ENCODE measurements at places on chromosomes 3 and 15. TPM values are rescaled to one million over a fixed set of nuclear protein-coding genes. Genes with fewer than 3 reads are reported as not detected.

- H3K4me1 ChIP-seq = no peaks in the 10 kb centered on the region
- DNase-seq = no peak
- no peaks in the 10 kb centered on the region for H3K36me3 ChIP-seq
- no peak overlapping the region for H3K27ac ChIP-seq
Observed at GRCh38 chr15:62296756-62297507, 131.8 kb upstream of the C2CD4B start.

- peak; percentile 46 for DNase-seq
- peaks cover 21% of the 10 kb centered on the region for H3K4me1 ChIP-seq
- H3K36me3 ChIP-seq = no peaks in the 10 kb centered on the region
- H3K27me3 ChIP-seq = no peaks in the 10 kb centered on the region
Observed at GRCh38 chr3:78918361-78919020, 849.3 kb downstream of the ROBO1 start.

ECE2 gene
- total RNA-seq = not detected

GRCh38 chr15:29571792-29572431 lies 250.4 kb downstream of the TJP1 start:
- H3K4me1 ChIP-seq = no peaks in the 10 kb centered on the region
- peak; percentile 3 for DNase-seq
- H3K36me3 ChIP-seq = no peaks in the 10 kb centered on the region
- no peak overlapping the region for H3K4me3 ChIP-seq
- no peak overlapping the region for H3K27ac ChIP-seq
- H3K27me3 ChIP-seq = peaks cover 68% of the 10 kb centered on the region

GRCh38 chr15:39511916-39512260 lies 69.0 kb upstream of the THBS1 start:
- H3K36me3 ChIP-seq = no peaks in the 10 kb centered on the region
- H3K4me1 ChIP-seq = peaks cover 28% of the 10 kb centered on the region
- peak overlapping the region; percentile 84 for H3K27ac ChIP-seq
- peak; percentile 80 for DNase-seq
- peak overlapping the region; percentile 49 for H3K4me3 ChIP-seq
- no peaks in the 10 kb centered on the region for H3K27me3 ChIP-seq

CIP2A gene
- total RNA-seq = 13.9 TPM

SNURF gene
- not detected for total RNA-seq

HTR3E gene
- not detected for total RNA-seq

DNA sequence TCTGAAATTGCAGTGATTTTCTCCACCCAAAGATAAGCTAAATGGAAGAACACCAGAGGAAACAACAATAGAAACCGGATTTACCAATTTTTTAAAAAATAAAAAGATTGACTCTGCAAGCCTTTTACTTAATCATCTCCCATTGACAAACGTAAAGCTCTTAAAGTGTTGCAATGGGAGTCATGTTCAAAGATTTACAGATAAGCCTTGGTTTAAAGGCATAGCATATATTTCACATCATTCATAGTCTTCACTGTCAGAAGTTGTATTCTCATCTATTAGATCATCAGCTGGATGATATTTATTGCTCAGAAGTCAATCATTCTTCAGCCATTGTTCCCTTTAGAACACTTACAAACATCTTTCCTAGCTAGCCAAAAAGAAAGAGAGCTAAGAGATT lies 397.6 kb downstream of the GBE1 start:
- H3K4me3 ChIP-seq = no peak overlapping the region
- no peaks in the 10 kb centered on the region for H3K27me3 ChIP-seq
- H3K4me1 ChIP-seq = no peaks in the 10 kb centered on the region
- no peaks in the 10 kb centered on the region for H3K36me3 ChIP-seq
- H3K27ac ChIP-seq = no peak overlapping the region
- DNase-seq = no peak
